Retina (tissue), 1 donor: ENCODE measurements at places on chromosomes 12 and 14.

DNA sequence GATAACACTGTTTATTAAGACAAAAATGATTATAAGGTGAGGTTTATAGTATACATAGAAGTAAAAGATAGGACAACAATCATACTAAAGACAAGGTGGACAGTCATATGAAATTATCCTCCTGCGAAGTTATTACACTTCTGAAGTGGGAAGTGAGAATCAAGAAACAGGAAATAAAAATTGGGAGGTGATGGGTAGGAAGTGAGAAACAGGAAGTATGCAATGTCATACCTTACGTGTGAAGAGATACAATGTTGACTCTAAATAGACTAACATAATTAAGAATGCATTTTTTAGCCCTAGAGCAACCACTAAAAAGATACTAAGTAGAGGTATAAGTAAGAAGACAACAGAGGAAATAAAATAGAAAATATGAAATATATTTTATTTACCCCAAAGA lies 43.7 kb downstream of the GRIN2B start:
- DNase-seq: no peak

GRCh38 chr14:100530270-100531072 lies 56.7 kb downstream of the BEGAIN start:
- DNase-seq: no peak

GRCh38 chr12:12749433-12749832 lies 32.3 kb downstream of the CDKN1B start:
- DNase-seq: no peak

GRCh38 chr12:56231184-56231582 lies 1.3 kb downstream of the SLC39A5 start:
- DNase-seq: no peak

DNA sequence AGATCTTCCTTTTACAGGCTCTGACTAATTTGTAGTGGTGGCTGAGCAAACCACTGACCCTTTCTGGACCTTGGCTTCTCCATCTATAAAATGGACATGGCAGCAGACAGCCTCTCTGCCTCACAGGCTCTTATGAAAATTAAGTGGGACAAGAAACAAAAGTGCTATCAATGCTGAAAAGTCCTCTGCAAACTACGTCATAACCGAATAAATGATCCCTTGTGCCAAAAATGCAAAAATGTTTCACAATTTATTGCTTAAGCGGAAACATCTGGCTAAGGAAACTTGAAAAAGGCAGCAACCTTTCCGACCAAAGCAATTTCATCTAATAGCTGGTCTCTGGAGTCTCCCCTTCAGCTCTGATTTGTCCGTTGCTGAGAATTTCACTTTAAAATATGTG lies 108.5 kb upstream of the PLXNC1 start:
- no peak for DNase-seq

- no peak for DNase-seq
These were observed 205.2 kb downstream of the PAX9 start for GRCh38 chr14:36866867-36867266.

GRCh38 chr12:52646613-52647012 lies 5.4 kb downstream of the KRT2 start:
- no peak for DNase-seq

DNA sequence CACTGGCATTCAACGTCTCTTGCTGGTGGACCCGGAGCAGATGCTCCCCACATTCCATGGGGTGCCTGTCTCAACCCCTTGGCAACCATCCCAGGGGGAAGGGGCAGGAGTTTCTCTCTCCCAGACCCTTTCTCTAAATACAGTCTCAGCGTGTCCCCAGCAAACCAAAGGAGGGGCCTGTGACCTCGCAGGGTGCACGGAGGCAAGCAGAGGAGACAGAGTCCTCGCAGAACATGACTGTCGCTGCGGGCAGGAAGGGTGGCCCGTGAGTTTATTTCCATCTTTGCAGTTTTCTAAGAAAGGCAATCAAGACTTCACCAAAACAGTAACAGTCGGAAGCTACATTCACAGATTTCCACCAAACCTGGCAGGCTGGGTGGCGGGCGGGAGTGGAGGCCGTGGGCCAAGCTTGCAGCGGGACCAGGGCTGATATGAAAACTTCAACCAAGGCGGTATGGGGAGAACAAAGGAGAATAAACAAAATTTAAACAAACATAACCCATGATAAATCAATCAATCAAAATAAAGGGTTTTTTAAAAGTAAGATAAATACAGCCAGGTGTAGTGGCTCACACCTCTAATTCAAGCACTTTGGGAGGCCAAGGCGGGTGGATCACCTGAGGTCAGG lies 18.6 kb downstream of the BRF1 start:
- DNase-seq: no peak

DNA sequence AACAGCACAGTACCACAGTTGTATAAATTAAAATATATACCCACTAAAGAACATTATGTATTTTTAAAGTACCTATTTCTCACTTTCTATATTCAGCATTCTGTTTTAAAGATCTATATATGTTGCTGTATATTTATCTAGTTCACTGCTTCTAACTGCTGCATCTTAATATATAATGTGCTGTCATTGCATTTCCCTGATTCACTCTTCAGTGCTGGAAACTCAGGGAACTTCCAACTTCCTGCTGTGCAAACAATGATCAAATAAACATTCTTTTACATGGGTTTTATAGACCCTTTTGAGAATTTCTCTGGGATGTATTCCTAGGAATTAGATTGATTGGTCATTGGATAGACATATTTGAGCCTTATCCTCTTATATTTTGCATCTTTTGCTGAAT lies 379.1 kb downstream of the APAF1 start:
- DNase-seq: no peak

GRCh38 chr12:54042970-54043853 lies 10.4 kb downstream of the HOXC5 start:
- no peak for DNase-seq
